ENCODE measurements at places on chromosomes 6 and 20.

DNA sequence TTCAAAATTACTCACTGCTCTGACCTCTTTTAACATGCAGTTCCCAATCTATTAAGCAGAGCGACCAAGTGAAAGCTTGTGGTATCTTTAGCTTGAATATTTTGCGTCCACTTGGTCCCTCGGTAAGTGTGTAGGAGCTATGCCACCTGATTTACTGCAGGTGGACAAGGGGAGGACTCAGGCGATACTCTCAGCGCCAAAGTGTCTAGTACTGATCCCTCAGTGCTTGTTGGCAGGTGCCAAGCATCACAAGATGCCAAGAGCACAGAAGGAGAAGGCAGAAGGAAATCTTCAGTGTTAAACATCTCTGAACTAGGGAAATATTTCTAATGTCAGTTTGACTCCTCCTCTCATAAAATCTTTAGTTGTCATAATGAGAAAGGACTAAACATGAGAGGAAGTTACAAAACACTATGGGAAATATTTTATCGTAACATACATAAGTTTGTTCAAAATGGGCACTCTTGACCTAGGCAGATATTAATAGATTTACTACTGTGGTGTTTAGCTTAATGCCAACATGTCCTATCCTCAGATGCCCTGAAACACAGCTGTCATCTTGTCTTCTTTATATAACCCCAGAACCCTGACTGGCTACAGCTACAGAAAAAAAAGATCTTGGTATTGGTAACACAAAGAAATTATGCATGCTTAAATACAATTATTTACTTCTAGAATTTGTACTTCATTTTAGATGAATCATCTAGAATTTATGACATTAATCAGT lies 19.5 kb downstream of the NHLRC1 start:
- DNase-seq = no peak

GRCh38 chr6:49739423-49739822 lies 4.8 kb downstream of the CRISP3 start:
- DNase-seq = no peak

- DNase-seq = peak; percentile 73
These were observed 18.9 kb upstream of the DSN1 start for GRCh38 chr20:36792422-36792821.

DNA sequence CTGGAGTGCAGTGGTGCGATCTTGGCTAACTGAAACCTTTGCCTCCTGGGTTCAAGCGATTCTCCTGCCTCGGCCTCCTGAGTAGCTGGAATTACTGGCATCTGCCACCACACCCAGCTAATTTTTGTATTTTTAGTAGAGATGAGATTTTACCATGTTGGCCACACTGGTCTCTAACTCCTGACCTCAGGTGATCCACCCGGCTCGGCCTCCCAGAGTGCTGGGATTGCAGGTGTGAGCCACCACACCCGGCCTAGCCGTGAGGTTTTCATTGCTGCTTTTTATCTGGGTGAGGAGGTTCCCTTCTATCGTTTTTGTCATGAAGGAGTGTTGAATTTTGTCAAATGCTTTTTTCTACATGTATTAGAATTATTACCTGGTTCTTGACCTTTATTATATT lies 23.9 kb downstream of the SRC start:
- DNase-seq = no peak

DNA sequence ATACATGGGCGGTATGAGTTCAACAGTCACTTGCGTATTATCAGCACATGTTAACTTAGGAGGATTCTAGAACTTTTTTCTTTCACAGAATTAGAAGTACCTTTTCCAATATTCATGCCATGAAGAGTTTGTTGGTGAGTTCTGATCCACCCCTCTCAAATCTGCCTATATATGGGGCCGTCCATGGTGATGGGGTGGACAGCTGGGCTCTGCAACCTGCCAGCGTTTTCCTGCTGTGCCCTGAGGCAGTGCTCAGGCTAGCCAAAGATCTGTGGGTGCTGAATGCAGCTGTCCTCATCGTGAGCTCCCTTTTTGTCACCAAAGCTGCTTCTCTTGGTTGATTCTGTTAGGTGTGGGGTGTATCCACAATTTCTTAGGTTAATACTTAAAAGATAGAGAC lies 88.7 kb downstream of the THBS2 start:
- no peak for DNase-seq

DNA sequence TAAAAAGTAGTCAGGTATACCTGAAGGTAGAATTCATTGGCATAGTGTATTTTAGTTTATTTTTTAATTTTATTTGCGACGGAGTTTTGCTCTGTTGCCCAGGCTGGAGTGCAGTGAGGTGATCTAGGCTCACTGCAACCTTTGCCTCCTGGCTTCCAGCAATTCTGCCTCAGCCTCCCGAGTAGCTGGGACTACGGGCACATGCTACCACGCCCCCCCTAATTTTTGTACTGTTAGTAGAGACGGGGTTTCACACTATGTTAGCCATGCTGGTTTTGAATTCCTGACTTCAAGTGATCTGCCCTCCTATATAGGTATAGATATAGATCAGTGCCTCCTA lies 102.8 kb upstream of the PRSS16 start:
- peak; percentile 78 for DNase-seq

DNA sequence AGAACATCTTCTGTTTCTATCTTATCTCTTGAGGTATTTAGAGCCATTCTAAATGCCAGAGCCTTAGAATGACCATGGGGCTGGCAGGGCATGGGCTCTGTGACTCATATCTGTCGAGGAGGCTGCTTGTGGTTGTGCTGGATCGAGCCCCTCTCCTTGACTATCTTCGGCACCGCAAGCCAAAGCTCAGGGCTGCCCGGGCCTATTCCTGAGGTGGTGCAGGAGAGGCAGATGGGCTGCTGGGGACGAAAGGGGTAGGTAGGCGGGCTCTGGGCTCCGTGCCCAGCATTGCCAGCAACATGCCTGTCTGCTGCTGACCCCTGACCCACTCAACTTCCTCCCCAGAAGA lies 89.9 kb downstream of the NOL4L start:
- DNase-seq = peak; percentile 77

- no peak for DNase-seq
These were observed 19.1 kb downstream of the DYNLRB1 start for GRCh38 chr20:34535301-34535840.

DNA sequence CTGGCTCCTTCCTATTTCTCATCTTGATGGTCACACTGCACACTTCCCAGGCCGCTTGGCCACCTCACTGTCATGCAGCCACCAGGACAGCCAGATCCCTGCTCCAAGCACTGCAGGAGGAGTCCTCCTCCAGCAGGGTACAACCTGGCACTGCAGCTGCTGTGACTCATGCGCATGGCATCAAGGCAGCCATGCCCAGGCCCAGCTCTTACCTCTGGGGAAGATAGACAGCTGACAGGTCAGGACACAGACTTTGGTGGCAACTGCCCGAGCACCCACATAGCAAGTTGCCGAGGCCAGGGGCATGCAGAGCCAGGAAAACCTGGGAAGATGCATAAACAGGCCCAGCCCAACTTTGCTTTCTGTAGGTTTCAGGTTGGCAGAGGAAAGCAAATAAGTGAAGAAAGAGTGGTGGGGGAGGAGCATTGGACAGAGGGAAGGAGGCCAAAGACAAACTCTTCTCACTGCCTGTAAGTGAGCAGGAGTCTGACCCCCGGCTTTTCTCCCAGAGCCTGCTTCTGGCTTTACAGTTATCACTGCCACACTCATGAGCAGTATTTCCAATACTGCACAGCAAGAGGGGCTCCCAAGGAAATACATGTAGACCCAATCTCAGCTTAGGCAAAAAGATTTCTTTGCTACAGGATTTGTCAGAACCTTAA lies 38.8 kb downstream of the SLC22A3 start:
- DNase-seq = no peak

GRCh38 chr6:130183271-130184222 lies 39.2 kb downstream of the SAMD3 start:
- no peak for DNase-seq

DNA sequence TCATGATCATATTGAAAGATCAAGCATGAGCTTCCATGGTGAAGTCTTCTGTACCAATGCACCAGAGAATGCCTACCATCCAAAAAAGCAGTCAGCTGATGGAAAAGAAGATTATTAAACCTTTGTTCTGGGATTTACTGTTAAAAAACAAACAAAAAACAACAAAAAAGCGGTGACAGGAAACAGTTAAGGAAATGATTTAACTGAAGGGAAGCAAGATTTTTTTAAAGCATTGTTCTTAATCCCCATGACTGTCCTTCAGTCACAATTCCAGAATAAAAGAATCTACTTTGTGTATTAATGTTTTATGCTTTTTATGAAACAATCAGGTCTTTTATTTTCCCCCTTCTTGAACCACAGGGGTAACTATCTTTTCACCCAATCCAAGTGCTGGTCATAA lies 23.9 kb downstream of the FAM162B start:
- no peak for DNase-seq

GRCh38 chr6:166999884-167000253 lies 672 bp downstream of the CEP43 start:
- DNase-seq = peak; percentile 54

GRCh38 chr6:110114004-110114403 lies 65.5 kb downstream of the WASF1 start:
- DNase-seq = peak; percentile 3

GRCh38 chr6:69936674-69937363 lies 70.5 kb downstream of the COL19A1 start:
- no peak for DNase-seq
